ENCODE measurements at places on chromosomes 13 and 19.
A peak's percentile ranks its signal among the peaks of the same experiment; 100 is the strongest.

DNA sequence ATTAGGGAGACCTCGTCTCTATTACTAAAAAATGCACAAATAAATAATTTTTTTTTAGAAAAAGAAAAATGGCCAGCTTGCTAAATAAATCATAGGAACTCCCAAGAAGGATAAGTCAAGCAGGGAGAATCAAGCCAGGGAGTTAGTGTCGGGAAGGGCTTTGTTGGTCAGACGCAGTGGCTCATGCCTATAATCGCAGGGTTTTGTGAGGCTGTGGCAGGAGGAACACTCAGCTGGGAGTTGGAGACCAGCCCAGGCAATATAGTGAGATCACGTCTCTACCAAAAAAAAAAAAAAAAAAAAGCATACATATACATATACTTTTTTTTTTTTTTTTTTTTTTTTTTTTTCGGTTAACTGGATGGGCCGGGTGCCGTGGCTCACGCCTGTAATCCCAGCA is 9.0 kb downstream of the NACC1 start:
- DNase-seq, result peak; percentile 47

GRCh38 chr19:49244256-49244655 is 80.7 kb downstream of the SLC6A16 start:
- no peak for DNase-seq

GRCh38 chr19:47459477-47459876 is 12.2 kb downstream of the SLC8A2 start:
- no peak for DNase-seq

DNA sequence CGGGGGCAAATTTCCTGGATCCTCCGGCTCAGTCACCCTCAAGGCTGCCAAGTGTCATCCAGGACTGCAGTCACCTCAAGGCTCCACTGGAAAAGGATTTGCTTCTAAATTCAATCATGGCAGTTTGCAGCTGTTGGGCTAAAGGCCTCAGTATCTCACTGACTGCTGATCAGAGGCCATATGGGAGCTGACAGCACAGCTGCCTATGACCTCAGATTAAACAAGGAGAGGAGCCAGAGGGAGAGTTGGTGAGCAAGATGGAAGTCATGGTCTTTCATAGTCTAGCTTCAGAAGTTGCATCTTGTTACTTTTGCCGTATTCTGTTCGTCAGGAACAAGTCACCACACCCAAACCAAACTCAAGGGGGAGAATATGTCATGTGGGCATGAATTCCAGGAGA is 849.7 kb downstream of the UQCRFS1 start:
- no peak for DNase-seq

DNA sequence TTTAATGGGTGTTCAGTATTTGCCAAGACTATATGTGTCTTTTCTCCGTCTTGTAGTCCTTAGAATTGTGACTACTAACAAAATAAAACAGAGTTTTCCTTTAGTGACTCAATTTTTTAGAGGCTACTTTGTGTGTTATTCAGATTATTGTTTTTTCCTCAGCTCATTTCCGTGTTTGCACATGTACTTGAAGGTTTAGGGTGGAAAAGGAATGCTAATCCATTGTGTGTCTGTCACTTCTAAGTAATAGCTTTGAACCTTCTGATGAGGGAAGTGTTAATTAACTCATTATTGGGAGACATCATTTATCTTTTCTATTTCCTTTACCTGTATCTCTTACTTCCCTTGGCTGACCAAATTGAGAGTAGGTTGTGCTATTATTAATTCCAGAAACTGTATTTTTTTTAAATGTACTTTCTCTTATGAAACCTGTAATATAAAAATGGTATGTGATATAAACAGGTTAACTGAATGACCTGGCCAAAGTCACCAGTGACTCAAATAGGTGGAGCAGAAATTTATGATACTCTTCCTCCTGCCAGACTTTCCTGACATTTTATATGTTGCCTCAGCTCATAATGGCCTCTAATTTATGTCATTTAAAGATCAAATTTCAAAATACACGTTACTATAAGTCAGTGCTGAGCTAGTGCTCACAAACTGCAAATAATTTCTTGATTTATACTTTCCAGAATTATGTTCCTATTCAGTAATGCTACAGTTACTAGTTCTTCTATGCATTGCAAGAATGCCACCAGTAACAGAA is 88.8 kb downstream of the LMO7 start:
- DNase-seq, result no peak

GRCh38 chr13:30108216-30108912 is 199.0 kb downstream of the KATNAL1 start:
- no peak for DNase-seq

- DNase-seq, result no peak
These were observed 121.5 kb upstream of the CSNK1A1L start for GRCh38 chr13:37226971-37227370.

DNA sequence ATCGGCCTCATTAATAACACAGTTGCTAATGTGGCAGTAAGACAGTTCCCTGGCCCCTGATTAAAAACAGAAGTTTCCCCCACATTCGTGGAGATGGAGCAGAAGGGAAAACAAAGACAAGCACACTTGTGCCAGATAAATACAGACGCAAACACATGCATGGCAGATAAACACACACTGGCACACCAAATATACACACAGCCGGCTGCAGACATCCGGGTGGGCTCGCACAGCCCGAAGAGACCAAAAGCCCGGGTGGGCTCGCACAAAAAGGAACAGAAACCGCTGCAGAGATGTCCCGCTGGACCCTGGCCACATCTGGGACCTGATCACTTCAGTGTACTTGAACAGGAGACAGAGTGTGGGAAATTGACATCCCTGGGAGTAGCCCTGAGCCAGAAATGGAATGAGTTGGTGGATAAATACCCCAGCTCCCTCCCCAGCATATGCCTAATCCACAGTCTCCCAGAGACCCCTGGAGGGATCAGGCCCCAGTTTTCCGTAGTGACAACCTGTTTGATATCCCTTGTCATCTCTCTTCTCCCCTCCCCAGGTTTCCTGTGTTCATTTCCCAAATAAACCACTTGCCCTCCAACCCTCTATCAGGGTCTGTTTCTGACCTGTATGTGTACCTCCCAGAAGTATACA is 36.0 kb upstream of the ADGRE5 start:
- DNase-seq, result no peak

DNA sequence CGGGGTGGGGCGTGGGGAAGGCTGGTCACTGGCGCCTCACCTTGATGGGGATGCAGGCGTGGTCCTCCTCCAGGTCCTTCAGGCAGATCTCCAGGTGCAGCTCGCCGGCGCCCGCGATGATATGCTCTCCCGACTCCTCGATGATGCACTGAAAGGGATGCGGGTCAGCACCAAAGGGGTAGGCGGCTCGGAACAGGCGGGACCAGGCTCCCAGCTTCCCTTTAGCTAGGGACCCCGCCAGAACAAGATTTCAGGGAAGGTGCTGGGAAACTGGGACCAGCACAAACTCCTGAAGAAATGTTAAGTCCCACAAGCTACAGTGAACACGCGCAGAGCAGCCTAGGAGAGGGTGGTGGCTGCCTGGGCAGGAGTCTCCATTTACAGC is 6.0 kb downstream of the EEF2 start:
- no peak for DNase-seq

GRCh38 chr13:83895994-83896580 is 13.8 kb upstream of the SLITRK1 start:
- no peak for DNase-seq

DNA sequence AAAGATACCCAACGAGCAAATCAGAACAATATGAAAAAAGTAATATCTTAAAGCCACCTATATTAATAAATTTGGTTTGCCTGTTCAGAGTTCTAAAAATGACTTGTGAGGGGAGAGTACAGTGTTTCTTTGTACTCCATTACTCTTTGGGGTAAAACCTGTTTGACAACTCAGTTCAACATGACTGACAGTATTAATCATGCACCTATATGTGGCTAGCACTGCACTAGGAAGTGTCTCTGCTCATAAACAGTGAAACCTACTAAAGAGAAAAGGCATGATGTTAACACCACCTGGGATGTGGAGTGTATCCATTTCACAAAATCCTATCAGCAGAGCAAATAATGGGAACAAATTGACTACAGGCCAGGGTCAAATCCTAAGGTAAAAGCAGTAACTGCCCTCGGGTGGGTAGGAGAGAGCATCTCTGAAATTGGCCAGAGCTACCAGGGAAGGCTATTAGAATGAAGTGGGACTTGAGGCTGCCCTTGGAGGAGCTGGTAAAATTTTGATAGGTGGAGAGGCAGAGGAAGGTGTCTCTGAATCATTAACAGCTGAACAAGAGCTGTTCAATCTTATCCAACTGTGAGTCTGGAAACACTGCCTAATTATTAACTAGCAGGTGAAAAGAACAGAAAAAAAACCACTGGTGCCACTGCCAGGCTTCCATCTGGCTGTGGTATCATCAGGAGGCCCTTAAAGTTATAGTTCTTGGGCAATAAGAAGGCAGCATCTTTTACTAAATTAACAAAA is 365.1 kb downstream of the DNAJC15 start:
- DNase-seq, result peak; percentile 19

GRCh38 chr13:67062160-67062559 is 168.0 kb downstream of the PCDH9 start:
- DNase-seq, result no peak

GRCh38 chr19:10292206-10292788 is 2.5 kb downstream of the ICAM5 start:
- DNase-seq, result no peak

- DNase-seq, result no peak
These were observed 19.3 kb upstream of the LGALS13 start for GRCh38 chr19:39582891-39583625.

DNA sequence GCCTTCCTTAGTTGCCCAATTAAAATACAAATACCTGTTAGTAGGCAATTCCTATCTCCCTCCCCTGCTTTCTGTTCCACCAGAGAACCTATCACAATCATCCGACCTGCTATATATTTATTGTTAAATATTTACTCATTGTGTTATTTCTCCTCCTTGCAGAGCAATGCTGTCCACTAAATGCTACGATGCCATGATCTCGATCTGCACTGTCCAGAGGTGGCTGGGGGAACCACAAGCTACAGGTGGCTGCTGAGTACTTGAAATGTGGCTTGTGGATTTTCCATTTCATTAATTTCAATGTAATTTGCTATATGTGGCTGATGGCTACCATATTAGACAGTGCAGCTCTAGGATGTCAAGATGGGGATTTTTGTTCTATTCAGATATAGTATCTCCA is 5.1 kb downstream of the KLK6 start:
- DNase-seq, result no peak

DNA sequence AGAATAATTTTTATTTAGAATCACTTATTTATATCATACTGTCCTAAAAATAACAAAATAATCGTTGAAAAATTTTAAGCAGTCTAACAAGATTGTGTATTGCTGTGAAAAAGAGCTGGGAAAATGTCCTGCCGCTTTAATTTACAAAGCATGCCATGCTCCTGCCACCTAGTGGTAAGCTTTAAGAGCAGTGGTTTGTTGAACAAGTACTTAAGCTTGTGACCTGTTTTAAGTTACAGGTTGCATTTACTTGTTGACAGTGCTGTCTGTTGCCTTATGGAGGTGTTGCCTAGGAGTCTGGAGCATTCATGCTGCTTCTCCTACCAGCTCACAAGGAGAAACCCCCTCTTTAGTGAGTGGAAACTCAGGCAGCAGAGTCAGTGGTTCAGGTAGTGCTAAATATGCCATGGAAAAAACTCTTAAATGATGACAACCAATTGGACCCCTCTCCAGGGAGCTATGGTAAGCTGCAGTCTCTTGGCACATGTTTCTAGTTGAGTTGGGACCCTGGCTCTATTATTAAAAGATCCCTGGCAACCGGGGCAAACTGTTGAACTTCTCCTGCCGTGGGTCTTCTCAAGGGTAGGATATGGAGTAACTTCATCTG is 68.4 kb downstream of the SPATA13 start:
- DNase-seq, result peak; percentile 54

DNA sequence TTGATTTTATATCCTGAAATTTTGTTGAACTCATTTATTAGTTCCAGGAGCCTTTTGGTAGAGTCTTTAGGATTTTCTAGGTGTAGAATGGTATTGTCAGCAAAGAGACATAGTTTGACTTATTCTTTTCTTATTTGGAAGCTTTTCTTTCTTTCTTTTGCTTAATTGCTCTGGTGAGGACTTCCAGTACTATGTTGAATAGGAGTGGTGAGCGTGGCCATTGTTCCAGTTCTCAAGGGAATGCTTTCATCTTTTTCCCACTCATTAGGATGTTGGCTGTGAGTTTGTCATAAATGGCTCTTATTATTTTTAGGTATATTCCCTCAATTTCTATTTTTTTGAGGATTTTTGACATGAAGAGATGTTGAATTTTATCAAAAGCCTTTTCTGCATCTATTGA is 182.2 kb upstream of the SPRY2 start:
- no peak for DNase-seq

- no peak for DNase-seq
These were observed 14.4 kb downstream of the COMP start for GRCh38 chr19:18776736-18777135.

DNA sequence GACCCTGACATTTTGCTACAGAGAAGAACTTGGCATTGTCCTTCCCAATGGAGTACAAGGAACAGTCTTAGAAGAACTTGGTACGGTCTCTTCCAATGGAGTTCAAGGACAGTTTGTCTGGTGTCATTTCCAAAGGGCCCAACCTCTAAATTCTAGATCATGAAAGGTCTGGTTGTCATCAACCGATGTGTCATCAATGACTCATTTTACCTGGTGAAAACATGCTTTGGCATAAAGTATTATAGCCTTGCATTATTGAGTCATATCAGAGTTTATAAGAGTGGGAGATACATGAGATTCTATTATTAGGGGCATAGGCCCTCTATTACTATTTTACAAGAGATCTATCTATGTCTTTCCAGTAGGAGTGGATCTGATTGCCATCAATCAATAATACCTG is 4.3 kb downstream of the CYP2B6 start:
- DNase-seq, result no peak

GRCh38 chr13:109383683-109384082 is 402.7 kb downstream of the IRS2 start:
- no peak for DNase-seq

DNA sequence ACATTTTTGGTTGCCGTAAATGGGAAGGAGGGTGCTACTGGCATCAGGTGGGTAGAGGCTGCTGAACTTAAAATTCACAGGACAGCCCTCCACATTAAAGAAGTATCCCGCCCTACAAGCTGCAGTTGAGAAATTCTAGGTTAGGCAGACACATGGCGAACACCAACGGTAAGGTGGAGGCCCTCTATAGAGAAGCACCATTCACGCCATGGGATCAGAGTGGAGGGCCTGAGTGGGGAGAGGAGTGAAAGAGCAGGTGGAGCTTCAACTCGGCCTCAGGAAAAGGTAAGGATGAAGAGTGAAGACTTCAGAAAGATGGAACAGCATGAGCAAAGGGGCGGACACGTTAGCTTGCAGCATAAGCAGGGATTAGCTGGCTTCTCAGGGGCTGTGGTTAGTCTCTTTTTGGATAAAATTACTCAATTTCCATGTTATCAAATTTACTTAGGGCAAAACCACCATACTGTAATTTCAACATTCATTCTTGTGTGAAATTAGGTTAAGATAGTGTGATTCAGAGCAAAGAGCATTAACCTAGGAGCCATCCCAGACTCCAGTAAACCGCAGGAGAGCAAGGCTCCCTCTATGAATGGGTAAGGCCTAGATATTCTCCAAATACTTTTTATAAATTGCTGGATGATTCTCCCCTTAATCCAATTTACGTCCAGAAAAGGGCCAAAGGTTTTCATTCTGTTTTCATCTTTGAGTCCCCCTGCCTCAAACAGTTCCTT is 1.2 kb downstream of the EEF1AKMT1 start:
- DNase-seq, result no peak

- no peak for DNase-seq
These were observed 386.0 kb upstream of the ATXN8OS start for GRCh38 chr13:69721631-69722030.

GRCh38 chr13:103002279-103002678 is 63.9 kb downstream of the SLC10A2 start:
- DNase-seq, result no peak

- DNase-seq, result no peak
These were observed 8.3 kb downstream of the CCDC9 start for GRCh38 chr19:47264629-47265028.
